ENCODE measurements at places on chromosomes 16 and 17.

GRCh38 chr16:79365702-79366101, 234.8 kb downstream of the MAF start:
- no peak for DNase-seq

GRCh38 chr16:28585674-28586073, 11.2 kb downstream of the SULT1A2 start:
- DNase-seq, result no peak

GRCh38 chr17:4739122-4740024, at the start of the genes CXCL16 and ZMYND15:
Gene CXCL16, minus strand, starts transcription at chr17:4739928. Its CDS starts 589 bp downstream, at chr17:4739339.
Gene ZMYND15, plus strand, starts transcription at chr17:4739833. Its CDS starts 716 bp downstream, at chr17:4740549.
- DNase-seq, result peak; percentile 51

- no peak for DNase-seq
Measured at GRCh38 chr16:75676909-75677308, at the start of gene CPHXL2. Gene CPHXL2, minus strand, starts transcription at chr16:75677009. Its CDS starts 10 bp downstream, at chr16:75676999.

GRCh38 chr17:40714473-40714872, 10.9 kb upstream of the KRT24 start:
- no peak for DNase-seq

DNA sequence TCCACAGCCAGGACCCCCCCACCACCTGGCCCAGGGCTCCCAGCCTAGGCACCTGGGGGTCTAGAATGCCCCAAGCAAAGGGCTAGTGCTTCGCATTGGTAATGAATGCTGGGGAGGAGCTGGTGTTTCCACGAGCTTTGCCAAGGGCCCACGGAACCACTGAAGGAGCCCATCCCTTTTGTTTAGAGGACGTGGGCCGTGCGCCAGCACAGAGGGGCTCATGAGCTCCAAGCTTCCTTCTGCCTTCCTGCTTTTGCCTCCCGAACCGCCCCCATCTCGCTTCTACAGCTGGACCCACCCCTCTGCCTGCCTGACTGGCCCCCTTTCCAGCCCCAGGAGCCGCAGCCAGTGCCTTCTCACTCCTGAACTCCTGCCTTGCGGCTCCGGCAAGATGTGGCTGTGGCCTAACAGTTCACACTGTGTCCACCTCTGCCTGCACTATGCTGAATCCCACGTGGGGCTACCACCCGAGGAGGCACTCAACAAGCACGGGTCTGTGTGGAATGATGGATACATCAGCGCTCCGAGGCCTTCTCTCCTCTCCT, 31.8 kb upstream of the RASD1 start:
- DNase-seq, result no peak

GRCh38 chr17:74307984-74308773, 17.8 kb upstream of the KIF19 start:
- no peak for DNase-seq

DNA sequence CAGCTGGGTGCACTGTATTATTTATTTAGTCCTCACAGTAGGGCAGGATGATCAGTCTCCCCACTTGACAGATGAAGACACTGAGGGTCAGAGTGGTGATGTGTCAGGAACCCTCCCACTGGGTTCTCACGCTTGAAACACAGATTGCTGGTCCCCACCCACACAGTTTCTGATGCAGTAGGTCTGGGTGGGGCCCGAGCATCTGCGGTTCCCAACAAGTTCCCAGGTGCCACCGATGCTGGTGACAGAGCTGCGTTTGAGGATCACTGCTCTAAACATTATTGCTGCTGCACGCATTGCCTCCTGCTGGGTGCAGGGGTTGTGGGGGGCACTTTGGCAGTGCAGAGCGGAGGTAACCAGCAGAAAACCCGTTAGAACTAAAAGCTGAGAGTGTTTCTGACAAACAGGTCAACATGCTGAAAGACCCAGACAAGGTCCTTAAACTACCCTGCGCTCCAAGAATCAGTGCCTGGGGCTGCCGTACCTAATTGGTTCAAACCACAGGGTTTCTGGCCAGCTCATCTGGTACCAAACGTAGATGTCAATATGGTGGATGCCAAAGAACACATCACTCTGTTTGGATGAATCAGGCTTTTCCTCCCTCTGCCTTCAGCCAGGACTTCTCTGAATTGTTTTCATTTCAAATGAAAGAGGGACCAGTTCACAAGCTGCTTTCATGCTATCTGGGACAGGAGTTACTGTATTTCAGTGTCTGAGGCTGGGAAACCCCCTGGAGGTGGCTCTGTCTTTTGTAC, 76.0 kb downstream of the ABCC1 start:
- DNase-seq, result peak; percentile 30

GRCh38 chr17:40560592-40561293, 4.5 kb downstream of the CCR7 start:
- peak; percentile 60 for DNase-seq

DNA sequence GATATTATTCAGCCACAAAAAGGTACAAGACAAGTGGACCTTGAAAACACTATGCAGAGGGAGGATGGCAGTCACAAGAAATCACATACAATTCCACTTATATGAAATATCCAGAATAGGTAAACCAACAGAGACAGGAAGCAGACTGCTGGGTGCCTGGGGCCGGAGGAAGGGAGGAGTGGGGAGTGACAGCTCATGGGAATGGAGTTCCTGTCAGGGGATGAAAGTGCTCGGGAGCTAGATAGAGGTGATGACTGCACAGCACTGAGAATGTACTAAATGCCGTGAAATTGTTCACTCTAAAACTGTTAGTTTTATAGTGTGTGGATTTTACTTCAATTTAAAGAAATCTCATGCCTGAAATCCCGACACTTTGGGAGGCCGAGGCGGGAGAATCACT, 74.2 kb upstream of the MED9 start:
- DNase-seq, result no peak

DNA sequence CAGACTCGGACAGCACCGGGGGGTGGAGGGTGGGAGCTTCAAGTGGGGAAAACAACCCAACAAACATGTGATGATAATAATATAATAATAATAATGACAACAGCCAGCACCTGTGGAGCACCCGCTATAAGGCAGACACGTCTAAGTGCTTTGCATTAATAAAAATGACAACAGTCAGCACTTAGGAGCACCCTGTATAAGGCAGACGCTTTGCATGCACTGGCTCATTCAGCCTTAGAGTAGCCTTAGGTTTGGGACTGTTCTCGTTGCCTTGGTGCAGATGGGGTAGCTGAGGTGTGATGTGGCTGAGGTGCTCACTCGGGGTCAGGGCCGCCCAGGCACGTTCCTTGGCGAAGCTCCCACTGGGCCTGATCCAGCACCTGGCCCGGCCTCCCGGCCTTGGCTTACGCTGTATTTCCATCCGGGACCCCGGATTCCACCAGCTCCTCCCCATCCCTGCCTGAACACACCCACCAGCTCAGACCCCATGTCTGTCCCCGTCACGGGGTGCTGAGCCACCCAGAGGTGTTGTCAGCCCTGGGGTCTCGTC, 144.0 kb upstream of the CIBAR2 start:
- no peak for DNase-seq
